Pulmonary artery endothelial cell (primary cell): ENCODE measurements at places on chromosomes 4 and X. TPM values are rescaled to one million over a fixed set of nuclear protein-coding genes. Genes with fewer than 3 reads are reported as not detected.

GRCh38 chr4:39825090-39825489, 127.2 kb downstream of the UBE2K start:
- no peak for DNase-seq

Gene DTHD1
- total RNA-seq: not detected in 2 replicates

- no peak for DNase-seq
These were observed 42.7 kb upstream of the TEX13A start for GRCh38 chrX:105263171-105263570.

GRCh38 chr4:5033281-5033841, 14.1 kb upstream of the CYTL1 start:
- peak; percentile 75 for DNase-seq

Gene NLRP2B
- total RNA-seq: 0.07 TPM in 1 of 2 replicates, not detected in the other

- no peak for DNase-seq
These were observed 608.3 kb upstream of the PCDH10 start for GRCh38 chr4:132540797-132541196.

DNA sequence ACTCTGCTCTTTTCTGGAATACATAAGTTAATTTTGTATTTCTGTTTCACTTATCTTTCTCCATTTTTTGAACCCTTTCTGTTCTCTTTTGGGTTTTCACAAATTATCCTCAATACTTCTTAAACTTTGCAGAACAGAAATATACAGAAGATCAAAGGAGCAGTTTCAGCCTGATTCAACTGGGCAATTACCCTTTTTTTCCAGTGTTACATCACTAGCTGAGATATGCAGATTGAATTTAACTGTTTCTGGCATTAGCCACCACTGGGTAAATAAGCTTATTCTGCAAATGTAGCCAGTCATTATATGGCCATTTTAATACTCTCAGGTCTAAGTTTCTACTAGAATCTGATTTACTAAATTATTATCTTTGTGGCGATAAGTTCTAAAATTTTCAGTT, 66.9 kb upstream of the GRID2 start:
- DNase-seq: no peak

DNA sequence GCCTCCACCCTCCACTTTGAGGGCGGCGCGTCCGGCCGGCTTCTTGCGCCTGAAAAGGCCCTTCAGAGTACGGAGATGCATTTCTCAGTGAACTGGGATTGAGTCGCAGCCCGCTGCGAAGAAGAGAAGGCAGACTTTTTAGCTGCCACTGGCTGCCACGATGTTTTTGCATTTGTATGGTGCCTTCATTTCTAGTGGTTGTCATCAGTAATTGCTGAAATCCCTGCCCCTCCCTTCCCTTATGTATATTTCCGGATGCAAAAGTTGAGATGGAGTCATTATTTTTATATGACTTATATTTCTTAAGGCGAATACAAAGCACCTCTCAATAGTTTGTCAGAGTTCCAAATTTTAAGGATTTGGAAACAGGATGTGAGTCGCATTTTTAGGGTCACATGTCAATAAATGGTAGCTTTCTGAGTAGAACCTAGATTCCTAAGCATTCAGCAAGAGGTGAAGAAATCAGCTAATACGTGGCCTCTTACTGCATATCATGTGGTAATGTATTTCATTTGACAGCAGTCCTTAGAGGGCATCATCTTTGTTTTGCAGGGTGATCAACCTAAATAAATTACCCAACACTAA, 658 bp downstream of the ATP6AP2 start:
- no peak for DNase-seq

DNA sequence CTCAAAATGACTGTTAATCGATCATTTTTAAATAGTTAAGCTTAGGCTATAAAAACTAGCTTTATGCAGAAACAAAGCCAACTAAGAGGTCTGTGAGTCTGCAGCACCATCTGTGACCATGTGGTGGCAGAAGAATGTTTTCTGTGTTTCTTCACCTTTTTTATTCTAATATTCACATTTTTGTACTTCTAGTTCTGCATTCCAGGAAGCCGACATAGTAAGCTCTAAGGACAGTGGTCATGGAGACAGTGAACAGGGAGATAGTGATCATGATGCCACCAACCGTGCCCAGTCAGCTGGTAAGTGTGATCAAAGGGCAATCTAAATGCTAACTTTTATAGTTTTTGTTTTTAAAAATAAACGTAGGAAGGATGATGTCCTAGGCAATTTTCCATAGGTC, 5.6 kb downstream of the PCDH10 start:
- DNase-seq: no peak

Gene RENBP
- 4.9 and 8.5 TPM in 2 replicates for total RNA-seq

GRCh38 chr4:3812211-3812934, 46.2 kb downstream of the ADRA2C start:
- no peak for DNase-seq

- no peak for DNase-seq
These were observed 159.3 kb upstream of the VCX3A start for GRCh38 chrX:6694221-6694620.

GRCh38 chr4:175639346-175639745, 172.7 kb downstream of the GPM6A start:
- DNase-seq: no peak

DNA sequence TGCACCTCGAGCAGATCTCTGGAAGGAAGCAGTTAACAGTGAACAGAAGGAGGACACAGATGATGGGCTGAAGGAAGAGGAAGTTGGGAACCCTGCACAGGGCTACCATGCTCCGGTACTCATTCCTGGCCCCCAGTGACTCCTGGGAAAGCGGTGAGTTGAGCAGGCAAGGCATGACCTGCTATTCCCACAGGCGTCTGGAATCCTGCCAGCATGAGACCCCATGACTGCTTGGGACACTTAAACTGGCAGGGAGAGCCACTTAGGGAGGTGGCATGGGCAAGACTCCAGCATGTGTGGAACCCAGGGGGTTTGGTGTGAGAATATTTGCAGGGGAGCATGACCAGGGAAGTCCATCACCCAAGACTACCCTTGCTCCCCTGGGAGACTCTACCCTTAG, 1056.4 kb upstream of the POU3F4 start:
- no peak for DNase-seq

DNA sequence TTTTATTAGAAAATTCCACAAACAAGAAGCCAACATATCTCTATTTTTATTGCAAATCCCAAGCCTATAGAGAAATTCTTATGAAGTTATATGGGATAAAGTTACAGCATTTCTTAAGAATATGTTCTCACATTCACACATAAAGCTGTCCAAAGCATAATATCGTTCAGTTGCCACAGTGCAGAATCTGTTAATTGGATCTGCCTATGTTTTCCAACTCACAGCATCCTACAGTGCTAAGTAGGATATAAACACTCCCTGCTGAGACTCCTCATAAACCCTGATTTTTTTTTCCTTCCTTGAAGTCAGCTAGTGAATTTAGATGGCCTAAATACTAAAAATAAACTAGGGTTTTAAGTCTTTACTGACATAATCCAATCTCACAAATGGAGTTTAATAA, 307.9 kb downstream of the PDGFC start:
- no peak for DNase-seq

DNA sequence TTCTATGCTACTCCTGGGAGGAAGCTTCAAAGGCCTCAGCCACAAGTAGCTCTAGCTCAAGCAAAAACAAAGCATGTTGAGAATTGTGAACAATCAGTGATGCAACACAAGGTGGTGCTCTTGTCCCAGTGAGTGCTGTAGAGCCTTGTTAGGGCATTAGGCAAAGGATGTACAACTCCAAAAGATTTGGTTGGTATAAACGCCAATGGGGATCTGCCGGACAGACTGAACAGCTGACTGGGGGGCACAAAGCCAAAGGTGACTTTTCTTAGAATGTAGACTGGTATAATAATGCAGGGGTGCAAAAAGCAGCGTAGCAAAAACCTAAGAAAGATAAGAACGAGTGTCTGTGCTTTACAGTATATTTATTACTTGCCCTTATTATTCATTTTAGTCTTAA, 62.6 kb upstream of the ALB start:
- DNase-seq: no peak

DNA sequence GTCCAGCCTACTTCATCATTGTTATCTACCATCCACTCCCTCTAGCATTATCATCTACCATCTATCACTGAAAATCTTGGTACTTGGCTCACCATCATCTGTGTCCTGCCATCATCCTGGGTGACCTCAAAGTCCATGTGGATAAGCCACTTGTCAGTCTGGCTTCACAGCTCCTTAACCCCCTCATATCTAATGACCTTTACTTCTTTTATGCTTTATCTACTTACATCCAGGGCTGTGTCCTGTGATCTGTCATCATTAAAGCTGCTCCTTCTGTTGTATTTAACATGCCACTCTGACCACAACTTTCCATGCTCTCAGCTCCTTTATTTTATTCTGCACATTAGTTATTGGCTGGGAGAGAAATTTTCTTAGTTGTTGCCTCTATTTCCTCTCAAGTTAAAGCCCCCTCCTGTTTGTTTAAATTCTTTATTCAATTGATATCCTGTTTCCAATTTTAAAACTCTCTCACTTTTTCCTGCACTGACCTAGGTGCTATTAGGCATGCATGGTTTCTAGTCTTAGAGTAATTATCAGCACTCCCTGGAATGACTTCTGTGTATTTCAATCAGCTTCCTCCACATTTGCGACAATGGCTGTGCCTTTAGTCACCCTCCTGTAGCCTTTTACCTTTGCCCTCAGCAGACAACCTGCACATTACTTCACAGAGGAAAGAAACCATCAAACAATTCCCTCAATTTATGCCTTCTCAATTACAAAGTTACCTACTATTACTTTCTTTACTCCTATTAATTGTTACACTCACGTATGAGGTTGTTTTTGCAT, 8.1 kb upstream of the FABP2 start:
- DNase-seq: no peak

- no peak for DNase-seq
These were observed 488 bp downstream of the TBC1D25 start for GRCh38 chrX:48540028-48540375.

GRCh38 chr4:127211650-127212560, 420.9 kb upstream of the INTU start:
- no peak for DNase-seq

- no peak for DNase-seq
These were observed 106.1 kb upstream of the TMEM150C start for GRCh38 chr4:82667761-82668480.

DNA sequence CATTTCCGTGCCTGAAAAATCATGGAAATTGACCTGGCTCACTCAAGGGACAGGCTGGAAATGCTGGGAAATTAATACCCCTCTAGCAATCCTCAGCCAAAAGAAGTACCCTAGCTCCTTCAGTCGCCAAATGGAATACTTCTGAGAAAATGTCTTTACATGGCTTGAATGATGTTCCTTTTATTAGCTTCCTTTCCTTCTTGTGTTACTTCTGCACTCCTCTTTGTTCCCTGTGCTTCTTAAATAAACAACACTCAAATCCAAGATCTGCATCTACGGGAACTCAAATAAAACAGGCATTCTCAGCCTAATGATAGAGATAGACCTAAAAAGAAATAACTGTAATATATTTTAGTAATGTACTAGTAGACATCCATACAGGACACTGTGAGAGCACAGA, 36.1 kb downstream of the SPARCL1 start:
- DNase-seq: no peak

- DNase-seq: no peak
These were observed 24.8 kb upstream of the PTPN13 start for GRCh38 chr4:86569103-86569870.

- DNase-seq: no peak
These were observed 885.0 kb upstream of the EPHA5 start for GRCh38 chr4:66555301-66555700.

GRCh38 chr4:98527534-98528269, 130.7 kb downstream of the TSPAN5 start:
- no peak for DNase-seq

- DNase-seq: no peak
These were observed 72.6 kb downstream of the METTL14 start for GRCh38 chr4:118757761-118758251.

Gene FGFBP1
- total RNA-seq: not detected in 2 replicates

Gene KLF8
- 1.2 and 1.3 TPM in 2 replicates for total RNA-seq

Gene SGMS2
- total RNA-seq: 78.6 and 121 TPM in 2 replicates

Gene CFP
- total RNA-seq: 0.13 and 0.18 TPM in 2 replicates

- DNase-seq: no peak
These were observed 263.2 kb upstream of the ITM2A start for GRCh38 chrX:79630033-79631009.

- DNase-seq: no peak
These were observed 136.7 kb downstream of the GPR143 start for GRCh38 chrX:9628779-9629493.

DNA sequence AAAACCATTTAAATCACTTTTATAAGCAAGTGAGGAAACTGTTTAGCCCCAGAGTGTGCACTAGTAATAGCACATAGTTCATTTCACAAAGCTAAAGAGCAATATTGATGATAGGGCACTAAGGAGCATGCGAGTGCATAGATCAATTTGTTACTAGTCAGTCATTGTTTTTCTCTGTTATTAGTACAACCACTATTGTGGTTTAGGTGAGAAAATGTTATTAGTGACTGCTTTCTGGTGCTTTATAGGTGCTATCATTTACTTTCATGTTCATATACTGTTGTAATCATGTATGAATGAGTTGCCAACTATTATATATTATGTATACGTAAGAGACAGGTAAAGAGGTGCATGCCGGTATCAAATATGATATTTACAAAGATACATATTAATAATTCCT, 113.8 kb downstream of the CCSER1 start:
- no peak for DNase-seq

Gene ZNF275
- 5.1 and 5.9 TPM in 2 replicates for total RNA-seq

DNA sequence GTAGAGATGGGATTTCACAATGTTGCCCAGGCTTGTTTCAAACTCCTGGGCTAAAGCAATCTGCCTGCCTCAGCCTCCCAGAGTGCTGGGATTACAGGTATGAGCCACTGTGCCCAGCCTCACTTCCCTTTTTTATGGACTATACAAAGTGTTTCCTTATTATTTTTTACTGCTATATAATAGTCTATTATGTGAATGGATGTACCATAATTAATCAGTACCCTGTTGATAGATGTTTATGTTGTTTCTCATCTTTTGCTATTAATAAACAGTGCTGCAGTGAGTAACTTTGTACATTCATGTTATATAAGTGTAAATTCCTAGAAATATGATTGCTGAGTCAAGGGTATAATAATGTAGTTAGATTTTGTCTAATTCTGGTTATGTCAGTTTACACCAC, 35.8 kb upstream of the LARP1B start:
- DNase-seq: no peak

Gene SPCS3
- total RNA-seq: 135 and 145 TPM in 2 replicates

Gene GPR119
- total RNA-seq: not detected in 2 replicates

GRCh38 chr4:149048451-149049143, 606.4 kb upstream of the NR3C2 start:
- DNase-seq: no peak

- DNase-seq: no peak
These were observed 11.1 kb downstream of the DOK7 start for GRCh38 chr4:3473996-3474765.

DNA sequence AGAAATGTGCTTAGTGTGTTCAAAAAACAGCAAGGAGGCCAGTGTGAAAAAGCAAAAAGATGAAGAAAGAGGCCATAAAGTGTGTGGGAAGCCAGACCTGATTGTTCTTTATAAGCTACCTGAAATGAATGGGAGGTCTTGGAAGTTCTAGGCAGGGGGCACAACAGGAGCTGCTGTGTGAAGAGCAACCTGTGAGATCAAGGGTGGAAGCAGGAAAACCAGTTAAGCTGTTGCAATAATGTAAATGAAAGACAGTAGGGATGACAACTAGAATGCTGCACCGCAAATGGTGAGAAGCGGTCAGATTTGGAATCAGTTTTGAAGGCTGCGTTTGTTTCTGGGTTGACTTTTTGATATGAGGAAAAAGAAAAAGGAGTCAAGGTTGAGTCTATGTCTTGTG, 123.5 kb downstream of the TMEM144 start:
- DNase-seq: no peak
